ENCODE measurements at places on chromosomes 13 and 19.
A peak's percentile ranks its signal among the peaks of the same experiment; 100 is the strongest.

- DNase-seq = no peak
Observed at GRCh38 chr13:84430446-84430845, 548.2 kb upstream of the SLITRK1 start.

DNA sequence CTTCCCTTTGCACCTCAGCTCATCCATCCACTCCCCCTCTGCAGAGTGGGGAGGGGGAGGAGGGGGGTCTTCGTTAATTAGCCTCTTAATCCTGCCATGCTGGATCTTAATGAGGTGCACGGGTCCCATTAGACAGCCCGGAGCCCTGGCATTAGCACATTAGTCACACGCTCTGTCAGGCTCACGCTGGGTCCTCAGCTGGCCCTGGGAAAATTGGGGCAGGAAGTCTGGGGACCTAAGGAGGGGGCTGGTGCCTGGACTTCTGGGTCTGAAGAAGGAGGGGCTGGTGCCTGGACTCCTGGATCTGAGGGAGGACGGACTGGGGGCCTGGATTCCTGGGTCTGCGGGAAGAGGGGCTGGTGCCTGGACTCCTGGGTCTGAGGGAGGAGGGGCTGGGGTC is 444 bp upstream of the NCCRP1 start:
- DNase-seq = no peak

GRCh38 chr13:30826911-30827577 is 79.0 kb upstream of the MEDAG start:
- DNase-seq = no peak

DNA sequence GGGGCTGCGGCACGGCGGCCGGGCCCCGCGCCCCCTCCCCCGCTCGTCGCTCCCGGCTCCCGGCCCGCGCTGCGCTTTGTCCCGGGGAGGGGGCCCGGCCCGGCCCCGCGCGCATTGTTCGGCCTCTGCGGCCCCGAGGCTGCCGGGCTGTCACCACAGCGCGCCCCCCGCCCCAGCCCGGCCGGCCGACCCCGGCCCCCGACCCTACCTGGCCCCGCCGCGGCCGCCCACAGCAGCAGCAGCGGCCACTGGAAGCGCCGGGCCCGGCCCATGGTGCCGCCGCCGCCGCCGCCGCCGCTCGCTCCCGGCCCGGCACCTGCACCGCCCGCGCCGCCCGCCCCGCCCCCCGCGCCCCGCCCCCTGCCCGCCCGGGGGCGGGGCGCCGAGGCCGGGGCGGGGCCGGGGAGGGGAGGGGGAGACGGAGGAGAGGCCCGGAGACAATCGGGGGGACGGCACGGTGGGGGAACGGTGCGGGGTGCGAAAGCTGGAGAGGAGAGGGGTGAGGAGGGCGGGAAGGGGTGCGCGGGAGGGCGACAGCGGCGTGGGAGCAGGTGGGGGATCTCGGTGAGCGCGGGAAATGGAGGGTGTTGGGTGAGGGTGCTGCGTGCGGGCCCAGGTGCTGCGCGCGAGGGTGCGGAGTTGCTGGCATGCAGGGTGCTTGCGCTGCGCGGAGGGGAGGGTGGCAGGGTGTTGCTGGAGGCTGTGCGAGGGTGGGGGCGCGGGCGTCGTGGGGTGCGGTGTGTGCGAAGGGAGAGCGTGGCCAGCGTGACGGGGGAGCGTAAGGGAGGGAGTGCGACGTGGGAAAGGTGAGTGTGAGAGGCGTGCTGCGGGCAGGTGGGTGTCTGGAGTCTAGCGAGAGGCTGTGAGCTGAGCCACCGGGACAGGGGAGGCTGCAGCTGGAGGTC is at the start of gene CADM4:
CADM4 (minus strand) TSS at position 332 of the 905 bp plus-strand sequence; CDS start at position 272, 60 bp downstream.
- DNase-seq = peak; percentile 17

GRCh38 chr13:48232420-48233045 is 473 bp upstream of the ITM2B start:
- no peak for DNase-seq

DNA sequence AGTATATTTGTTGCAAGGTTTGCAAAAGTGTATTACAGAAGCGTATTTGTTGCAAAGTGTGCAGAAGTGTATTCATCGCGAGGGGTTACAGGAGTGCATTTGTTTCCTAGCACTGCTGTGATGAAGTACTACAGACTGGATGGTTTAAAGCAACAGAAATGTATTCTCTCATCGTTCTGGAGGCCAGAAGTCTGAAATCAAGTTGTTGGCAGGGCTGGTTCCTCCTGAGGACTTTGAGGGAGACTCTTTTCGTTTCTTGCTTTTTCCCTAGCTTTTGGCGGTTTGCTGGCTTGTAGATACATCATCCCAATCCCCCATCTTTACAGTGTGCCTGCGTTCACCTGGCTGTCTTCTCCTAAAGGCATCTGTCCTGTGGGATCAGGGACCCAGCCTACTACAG is 127.9 kb upstream of the USP29 start:
- no peak for DNase-seq

DNA sequence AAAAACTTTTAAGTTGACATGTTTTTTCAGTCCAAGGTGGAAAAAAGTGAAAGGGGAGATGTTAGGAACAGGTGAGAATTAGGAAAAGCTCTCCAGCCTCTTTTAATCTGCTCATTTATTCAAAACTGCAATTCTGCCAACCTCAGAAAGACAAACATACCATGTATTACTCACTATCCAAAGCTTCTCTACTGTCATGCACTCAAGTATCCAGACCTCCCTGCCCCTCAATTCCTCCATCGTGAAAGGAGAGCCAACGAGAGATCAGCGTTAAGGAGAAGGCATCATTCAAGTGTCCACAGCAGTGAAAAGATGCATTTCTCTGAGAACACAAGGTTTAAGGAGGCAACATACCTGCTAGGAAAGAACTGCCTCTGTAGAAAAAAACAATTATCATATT is 24.5 kb downstream of the DIAPH3 start:
- no peak for DNase-seq

DNA sequence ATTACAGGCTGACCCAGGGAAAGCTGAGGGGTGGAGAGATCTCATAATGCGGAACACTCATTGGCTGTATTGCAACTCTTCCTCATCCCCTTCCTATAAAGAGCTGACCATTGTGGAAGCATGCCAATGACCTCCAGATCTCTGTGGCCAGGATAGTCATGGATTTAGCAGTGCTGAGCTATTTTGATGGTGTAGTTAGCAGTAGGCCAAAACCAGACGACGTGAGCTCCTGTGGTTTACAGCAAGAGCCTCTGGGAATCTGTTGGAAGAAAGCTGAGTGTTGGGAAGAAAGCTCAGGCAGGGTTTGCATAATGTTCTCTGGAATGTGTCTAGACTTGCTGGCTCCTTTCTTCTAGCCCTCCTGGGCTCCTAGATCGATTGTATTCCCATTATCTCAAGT is 187.5 kb upstream of the GPC6 start:
- DNase-seq = no peak

DNA sequence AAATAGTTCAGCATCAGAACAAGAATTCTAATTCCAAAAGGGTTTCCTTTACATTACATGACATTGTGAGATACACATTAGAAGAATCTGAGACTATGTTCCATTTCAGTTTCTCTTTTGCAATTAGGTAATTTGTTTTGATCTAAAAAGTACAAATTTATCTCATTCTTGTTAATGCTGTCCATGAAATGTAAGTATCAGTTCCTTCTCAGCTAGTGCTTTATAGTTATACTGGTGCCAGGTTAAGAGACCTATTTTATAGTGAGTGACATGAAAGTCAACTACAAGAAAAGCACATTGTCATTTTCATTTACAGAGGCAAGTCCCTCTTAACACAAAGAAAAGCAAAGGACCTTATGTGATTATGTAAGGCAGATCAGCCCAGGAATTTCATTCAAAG is 43.9 kb downstream of the RCBTB2 start:
- no peak for DNase-seq

DNA sequence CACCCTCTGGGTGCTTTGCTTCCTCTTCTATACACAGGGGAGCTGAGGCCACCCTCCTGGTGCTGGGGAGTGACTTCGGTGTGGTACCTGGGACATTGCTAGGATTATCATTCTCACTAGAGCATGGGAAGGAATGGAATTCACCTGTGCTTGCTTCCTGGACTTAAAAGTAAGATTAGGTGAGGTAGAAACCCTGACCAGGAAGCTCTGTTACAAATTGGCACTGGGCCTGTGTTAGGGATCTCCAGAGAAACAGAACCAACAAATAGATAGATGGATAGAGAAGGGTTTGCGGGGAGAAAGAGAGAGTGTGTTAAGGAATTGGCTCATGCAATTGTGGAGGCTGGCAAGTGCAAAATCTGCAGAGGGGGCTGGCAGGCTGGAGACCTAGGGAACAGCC is 13.9 kb upstream of the SIAH3 start:
- DNase-seq = no peak

- no peak for DNase-seq
Observed at GRCh38 chr19:11423164-11423790, 4.2 kb upstream of the RGL3 start.

GRCh38 chr19:39506944-39507714 is 7.8 kb upstream of the SELENOV start:
- DNase-seq = peak; percentile 75

GRCh38 chr19:34828156-34828555 is 55.1 kb upstream of the ZNF599 start:
- DNase-seq = no peak

GRCh38 chr19:41951686-41952172 is 7.4 kb downstream of the RABAC1 start:
- peak; percentile 76 for DNase-seq

DNA sequence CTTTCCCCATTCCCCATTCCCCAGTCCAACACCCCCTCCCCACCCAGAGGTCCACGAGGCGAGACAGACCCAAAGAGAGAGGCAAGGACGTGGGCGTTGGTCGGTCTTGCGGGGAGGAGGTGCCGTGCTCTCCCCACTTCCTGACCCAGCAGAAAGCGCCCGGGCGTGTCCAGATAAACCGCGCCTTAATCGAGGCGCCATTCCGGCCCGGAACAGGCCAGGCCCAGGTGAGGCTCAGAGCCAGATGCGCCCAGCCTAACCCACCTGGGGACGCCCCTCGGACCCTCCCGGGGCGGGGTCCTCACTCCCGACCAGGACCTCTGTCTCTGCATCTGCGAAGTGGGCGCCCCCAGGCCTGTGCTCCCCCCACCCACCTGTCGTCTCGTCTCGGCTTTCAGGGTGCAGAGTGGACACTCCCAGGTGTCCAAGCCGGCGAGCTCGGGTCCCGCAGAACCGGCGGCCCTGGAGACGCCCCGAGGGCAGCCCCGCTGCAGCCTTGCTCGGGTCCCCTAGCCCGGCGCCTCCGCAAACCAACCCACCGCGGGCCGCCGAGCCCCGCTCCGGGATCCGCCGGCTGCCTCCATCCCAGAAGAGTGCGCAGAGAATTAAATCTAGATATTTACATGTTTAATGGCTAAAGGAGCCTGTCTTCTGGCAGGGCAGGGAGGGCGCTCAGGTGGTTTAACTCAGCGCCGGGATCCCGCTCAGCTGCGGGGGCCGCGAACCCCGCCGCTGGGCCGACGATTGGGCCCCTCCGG is 5.0 kb upstream of the ONECUT3 start:
- no peak for DNase-seq

DNA sequence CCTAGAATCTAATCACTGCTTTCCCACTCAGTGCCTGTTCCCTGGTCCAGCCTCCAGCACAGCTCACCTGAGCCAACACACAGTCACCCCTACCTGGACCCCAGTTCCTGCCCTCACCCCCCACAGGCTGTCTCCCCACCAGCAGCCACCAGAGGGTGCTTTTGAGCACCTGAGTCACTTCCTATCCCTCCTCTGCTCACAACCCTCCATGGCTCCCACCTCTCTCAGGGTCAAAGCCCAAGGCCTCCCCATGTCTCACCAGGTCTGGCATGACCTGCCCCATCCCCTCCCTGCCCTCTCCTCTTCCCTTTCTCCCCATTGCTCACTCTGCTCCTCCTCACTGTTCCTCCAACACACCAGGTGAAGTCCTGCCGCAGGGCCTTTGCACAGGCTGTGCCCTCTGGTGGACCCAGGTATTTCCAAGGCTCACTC is 7.1 kb upstream of the DPP9 start:
- DNase-seq = peak; percentile 42

GRCh38 chr13:20514866-20515265 is 10.8 kb downstream of the CRYL1 start:
- no peak for DNase-seq

GRCh38 chr13:27371932-27372331 is 52.5 kb upstream of the GTF3A start:
- DNase-seq = no peak

GRCh38 chr13:91017669-91018053 is 329.8 kb upstream of the MIR17HG start:
- no peak for DNase-seq

DNA sequence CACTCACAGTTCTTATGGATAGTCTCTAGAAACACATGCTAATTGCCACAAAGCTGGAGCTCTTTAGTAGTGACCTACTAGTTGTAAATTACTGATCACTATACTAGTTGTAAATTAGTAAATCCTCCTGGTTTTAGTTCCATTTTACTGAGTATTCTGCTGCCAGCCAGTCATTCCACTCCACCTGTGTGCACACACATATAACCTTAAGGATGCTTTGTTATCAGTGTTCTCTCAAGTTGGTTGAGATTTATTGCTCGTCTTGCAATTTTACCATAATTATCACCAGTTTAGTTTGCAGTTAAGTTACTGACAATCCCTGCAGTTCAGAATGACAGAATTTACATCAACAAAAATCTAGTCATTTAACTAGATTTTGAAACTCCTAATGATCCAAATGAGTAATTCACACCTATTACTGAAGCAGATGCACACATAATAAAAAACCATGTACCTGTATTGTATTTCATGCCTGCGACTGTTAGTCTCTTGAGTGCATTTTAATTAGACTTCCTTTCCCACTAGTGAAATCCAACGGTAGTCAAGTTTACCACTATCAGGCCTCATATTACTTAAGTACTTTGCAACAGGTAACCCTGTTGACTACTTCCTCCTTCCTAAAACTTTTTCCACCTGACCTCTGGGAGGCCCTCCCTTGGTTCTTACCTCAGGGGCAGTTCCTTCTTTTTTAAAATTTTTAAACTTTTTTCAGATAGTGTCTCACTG is 7.6 kb downstream of the TPT1 start:
- DNase-seq = no peak

DNA sequence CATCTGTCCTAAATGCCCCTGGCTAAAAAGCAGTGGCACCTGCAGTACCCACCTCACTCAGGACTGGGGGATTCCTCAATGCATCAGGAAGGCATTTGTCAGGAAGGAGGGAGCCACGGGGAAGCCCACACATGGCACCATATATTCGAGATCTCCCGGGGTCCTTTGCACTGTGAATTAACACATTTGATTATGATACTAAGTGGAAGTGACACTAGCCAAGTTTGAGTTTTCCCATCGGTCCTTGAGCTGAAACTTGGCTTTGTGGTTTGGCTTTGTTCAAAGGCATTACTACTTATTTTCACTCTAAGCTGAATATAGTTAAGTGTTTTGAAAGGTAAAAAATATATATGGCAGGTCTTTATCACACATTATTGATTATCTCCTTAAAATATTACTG is 168.7 kb upstream of the MYO16 start:
- no peak for DNase-seq

- no peak for DNase-seq
Observed at GRCh38 chr13:53068585-53069520, 40.2 kb downstream of the OLFM4 start.

DNA sequence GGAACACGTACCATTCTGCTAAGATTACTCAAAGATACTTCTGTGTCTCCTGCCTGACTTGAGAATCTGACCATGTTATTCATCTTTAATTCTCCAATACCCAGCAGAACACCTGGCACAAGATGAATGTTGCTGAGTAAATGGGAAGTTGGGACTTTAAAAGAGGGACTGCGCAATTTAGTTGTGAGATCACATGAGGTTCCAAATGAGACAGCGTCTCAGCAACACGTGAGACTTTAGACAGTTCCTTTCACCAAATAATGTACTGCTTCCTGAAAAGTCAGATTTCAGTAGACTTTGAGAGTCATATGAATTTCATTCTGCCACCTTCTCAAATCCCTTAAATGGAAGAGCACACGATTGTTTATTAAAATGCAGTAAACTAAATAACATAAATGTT is 36.7 kb downstream of the DOCK9 start:
- DNase-seq = no peak

- DNase-seq = no peak
Observed at GRCh38 chr13:37627428-37627827, 28.9 kb upstream of the POSTN start.

All from T-helper 2 cell treated with Interferon-gamma antibody and Interleukin-4, amounts not matched to agents 5 μg/mL and 100 μg/mL, for 36 hours (primary cell).